ENCODE measurements at places on chromosomes 1 and 21.

DNA sequence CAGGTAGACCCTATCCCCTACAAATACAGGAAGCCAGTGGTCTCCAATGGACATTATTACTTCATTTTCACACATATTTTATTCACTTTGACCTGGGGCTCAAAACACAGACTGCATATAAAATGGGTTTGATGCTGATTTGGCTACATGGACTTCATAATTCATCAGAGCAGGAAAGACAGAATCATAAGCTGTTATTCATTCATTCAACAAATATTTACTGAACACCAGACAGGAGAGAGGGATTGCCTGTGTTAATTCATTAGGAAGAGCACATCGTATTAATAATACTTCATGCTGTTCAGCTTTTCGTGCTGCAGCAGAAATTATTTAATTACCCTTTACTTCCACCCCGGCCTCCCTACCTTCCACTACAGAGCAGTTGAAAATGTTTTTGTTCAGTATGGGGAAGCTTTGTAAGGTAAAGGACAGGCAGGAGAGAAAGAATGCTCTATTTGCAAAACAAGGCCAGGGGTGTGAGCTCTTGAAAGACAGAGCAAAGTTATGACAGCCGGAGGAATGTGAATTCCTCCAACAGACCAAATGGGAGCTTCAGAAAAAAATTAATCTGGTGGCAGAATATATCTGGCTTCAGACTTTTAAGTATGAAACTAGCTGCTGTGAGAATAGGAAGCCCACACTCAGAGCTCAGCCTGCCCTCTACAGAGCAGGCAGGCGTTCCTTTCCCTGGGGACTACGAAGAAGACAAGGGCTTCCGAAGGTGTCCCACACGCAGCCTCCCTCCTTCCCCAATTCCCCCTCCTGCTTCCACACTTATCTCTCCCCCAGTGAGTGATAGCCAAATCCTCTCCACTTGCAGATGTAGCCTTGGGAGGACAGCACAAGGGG lies 58.0 kb downstream of the MDM4 start:
- peak; percentile 61 for DNase-seq

DNA sequence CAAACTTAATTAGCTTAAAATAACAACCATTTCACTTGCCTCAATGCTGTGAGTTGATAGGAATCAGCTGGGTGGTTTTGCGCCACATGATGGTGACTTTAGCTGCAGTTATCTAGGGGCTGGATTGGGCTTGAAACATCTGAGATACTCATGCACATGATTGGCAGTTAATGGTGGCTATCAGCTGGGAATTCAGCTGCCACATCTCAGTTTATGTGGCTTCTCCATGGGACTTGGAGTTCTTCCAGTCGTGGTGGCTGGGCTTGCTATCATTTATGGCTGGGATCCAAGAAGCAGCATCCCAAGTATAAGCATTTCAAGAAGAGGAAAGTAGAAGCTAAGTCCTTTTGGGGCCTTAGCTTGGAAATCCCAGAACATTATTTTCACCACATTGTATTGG lies 36.4 kb downstream of the PDC start:
- peak; percentile 59 for DNase-seq

- no peak for DNase-seq
These were observed 1.7 kb downstream of the PRRX1 start for GRCh38 chr1:170665629-170666028.

DNA sequence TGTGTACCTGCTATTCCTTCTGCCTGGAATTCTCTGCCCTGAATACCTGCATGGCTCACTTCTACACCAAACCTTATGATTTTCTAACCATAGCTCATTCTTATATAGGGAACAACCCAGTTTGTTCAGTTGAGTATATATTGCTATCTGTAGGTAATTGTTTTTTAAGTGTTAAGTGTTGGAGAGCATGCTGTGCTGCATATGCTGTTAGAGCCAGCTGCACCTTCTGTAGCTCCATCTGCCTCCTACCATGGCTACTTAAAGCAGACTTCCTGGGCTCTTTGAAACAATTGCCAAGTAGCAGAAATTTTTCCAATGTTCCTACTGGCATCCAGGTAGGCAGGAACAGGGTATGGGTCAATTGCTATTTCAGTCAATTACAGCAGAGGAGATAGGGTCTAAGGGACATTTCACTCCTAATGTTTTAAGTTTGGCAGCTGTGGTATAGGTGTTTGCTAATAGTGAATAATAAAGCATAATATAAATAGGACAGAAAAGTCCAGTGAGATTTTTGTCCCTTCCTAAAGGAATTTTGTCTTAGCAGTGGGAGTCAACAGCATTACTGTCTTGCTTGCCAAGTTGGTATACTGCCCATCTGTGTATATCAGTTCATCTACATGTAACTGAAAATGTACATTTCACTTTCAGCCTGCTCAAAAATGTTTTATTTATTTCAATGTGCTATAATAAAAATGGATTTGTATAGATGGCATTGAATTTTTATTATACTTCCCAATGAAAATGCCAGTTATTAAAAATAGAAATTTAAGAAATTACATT lies 34.0 kb upstream of the C1orf115 start:
- no peak for DNase-seq

- no peak for DNase-seq
These were observed 71.3 kb downstream of the OBSCN start for GRCh38 chr1:228279011-228279721.

DNA sequence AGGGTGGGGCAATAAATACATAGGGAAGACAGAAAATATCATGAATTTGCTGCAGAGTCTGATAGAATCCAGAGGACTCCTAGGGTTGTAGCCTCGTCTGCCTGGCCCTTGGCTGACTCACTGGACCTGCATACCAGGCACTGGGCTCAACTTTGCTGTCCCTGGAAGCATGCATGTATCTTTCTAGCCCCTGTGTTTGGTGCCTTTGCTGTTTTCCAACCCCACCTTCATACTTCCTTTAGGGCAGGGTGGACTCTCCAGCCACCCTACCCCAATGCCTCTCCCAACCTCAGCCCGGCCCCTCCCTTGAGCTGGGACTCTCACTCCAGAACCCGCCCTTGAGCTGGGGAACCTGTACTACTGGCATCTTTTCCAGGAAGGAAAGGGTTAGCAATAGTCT lies 1.2 kb downstream of the RAB25 start:
- DNase-seq, result peak; percentile 65

- DNase-seq, result no peak
These were observed 99.0 kb upstream of the RUNX3 start for GRCh38 chr1:25028907-25029599.

GRCh38 chr1:19643602-19644394 lies at the start of gene NBL1:
Gene NBL1, plus strand, starts transcription at chr1:19644311. Its CDS starts 10,720 bp downstream, at chr1:19655031.
- DNase-seq, result peak; percentile 80

DNA sequence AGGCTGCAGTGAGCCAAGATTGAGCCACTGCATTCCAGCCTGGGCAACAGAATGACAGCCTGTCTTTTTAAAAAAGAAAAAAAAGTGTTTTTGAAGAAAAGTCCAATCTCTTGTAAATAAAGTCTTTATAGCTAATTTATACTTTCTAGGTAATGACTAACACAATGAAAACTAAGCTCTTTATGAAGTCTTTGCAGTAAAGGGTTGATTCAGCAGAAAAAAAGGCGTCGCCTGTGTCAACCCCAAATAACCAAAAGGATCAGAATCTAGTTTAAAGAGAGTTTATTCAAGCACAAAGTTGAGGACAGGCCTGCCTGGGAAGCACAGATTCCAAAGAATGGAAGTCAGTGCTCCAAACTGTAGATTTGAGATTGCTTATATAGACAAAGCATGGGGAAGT lies 14.3 kb upstream of the PGBD2 start:
- no peak for DNase-seq

- DNase-seq, result no peak
These were observed 12.5 kb downstream of the NVL start for GRCh38 chr1:224317383-224318045.

DNA sequence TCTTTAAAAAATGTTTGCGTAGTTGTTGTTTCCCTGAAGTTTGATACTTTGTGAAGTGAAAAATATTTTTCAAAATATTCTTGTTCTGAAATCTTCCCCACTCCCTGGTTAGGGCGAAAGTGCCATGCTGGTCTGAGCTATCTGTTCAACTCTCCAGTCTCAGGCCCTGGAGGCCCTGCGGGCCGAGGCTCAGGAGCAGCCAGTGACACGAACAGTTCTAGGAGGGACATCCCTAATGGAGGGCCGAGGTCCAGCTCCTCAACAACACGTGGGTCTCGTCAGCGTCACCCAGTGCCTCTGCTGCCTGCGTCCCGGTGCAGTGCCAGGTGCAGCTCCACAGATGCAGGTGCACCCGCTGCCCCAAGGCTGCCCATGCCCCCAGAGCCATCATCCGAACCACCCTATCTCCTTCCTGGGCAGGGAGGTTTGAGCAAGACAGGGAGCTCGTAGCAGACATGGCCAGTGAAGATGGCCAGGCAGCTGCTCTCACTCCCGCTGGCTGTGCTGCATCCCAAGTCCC lies 69.7 kb upstream of the COL6A1 start:
- DNase-seq, result no peak

DNA sequence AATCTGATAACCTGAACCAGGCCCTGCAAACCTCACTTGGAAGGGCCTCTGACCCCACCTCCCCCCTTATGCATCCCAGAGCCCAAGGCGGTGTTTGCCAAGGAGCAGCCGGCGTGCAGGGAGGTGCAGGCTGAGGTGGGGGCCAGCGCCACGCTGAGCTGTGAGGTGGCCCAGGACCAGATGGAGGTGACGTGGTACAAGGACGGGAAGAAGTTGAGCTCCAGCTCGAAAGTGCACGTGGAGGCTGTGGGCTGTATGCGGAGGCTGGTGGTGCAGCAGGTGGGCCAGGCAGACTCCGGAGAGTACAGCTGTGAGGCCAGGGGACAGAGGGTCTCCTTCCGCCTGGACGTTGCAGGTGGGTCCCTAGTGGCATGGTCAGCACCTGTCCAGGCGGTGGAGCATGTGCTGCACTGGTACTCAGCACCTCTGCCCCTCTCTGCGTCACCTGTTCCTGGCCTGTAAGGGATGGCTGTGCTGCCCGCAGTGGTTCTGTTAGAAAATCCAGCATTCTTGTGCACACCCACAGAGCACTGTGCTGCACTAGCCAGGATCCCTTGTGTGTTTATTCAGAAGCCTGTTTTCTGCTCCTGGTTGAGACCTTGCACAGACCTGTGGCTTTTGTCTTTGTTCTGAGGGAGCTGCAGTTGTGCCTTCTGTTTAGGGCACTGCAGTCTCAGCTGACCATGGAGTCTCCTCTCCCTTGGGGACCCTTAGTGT lies 11.6 kb downstream of the OBSCN start:
- DNase-seq, result no peak

All from choroid plexus epithelial cell (primary cell).